ENCODE measurements at places on chromosomes 4 and X.

DNA sequence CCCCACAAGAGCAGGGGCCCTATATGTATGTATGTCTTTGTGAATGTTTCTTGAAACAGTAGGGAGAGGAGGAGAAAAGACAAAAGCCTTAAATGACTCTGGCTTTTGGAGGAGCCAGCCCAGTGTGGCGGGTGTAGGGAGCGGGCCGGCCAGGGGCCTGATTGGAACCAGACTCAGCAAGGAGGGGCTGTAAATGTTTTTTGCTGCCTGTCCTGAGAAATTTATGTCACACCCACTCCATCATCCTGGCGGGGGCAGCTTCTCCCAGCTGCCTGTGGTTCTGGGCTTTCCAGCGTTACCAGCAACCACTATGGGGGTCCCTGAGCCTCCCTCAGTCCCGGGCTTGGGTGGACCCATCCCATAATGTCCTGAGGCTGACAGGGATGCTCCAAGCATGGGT is 130.8 kb downstream of the PJA1 start:
- DNase-seq: no peak

GRCh38 chr4:6464842-6465588 is 7.4 kb downstream of the PPP2R2C start:
- DNase-seq: no peak

GRCh38 chr4:1984406-1985191 is 24.2 kb downstream of the NELFA start:
- no peak for DNase-seq

DNA sequence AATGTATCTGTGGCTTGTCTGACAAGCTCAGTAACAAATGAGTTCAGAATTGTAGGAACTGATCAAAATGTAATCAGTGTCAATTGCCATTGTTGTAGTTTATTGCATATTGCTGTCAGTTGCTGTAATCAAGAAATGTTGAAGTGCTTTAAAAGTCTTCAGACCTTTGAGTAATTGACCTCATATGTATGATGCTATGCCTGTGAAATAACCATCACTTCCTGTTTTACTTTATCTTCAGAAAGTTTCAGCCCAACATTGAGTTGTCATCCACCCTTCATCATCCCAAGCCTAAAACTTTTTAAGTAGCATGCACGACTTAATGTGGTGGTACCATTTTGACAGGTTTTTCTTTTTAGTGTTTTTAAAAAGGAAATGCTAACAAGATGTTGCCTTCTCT is 212.4 kb downstream of the ARHGAP10 start:
- DNase-seq: no peak

DNA sequence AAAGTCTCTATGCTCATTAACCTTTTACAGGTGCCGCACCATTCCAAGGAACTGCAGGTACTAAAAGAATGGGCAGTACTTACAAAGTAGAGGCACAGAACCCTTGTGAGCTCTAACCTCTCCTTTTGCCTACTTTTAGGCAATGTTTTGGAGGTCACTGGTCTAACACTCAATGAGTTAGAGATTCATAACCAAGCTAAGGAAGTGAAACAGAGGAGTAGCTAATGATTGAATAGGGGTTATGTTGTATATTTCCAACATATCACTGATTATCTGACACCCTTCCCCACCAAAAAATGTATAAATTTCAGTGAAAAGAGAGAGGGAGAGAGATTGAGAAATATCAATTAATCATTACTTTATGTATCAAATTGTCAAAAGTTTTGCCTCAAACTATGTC is 269.3 kb downstream of the PCDH7 start:
- no peak for DNase-seq

DNA sequence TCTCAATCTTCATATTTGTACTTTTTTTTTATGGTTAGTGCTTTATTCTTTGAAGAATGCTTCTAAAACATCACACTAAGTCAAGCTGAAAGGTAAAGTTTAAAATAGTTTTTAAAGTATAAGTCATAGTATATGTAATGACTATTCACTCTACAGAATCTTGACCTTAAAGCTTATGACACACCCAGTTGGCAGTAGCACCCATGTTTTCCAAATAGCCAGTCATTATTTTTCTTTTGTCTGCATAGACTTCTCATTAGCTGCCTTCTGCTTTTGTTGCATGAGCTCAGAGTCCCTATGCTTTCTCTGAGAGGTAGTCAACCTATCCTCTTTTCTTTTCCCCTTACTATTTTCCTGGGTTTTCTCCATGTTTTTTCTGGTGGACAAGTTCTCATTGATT is 231.5 kb downstream of the PCDH18 start:
- no peak for DNase-seq

- no peak for DNase-seq
Observed at GRCh38 chr4:90798948-90799347, 671.8 kb downstream of the CCSER1 start.

GRCh38 chr4:33386764-33387163 is 2666.6 kb downstream of the PCDH7 start:
- DNase-seq: no peak

DNA sequence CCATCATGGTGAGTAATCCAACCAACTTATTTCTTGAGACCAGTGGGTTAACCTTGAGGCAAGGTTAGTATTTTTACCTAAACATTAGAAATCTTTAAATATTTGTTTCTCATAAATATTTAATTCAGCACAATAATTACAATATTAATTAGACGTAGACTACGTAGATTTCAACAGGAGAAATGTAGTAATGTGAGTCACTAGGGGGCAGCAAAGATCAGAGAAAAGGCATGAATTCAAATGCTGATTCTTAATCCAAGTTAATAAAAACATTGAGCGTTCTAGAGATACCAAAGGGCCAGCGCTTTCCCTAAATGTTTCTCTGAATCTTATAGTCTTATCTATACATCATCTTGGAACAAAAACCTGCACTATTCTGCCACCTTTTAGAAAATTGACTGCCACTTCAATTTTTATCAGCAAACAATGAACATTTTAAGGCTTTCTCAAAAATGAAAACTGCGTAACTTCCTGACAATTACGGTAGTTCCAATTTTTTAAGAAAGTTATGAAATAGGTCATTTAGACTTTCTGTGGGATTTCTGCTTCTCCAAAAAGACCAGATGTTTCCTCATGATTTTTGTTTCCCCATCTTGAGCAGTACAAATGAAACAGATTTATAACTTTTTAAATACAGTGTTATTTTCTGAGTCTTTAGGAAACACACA is 180.7 kb downstream of the GASK1B start:
- no peak for DNase-seq

DNA sequence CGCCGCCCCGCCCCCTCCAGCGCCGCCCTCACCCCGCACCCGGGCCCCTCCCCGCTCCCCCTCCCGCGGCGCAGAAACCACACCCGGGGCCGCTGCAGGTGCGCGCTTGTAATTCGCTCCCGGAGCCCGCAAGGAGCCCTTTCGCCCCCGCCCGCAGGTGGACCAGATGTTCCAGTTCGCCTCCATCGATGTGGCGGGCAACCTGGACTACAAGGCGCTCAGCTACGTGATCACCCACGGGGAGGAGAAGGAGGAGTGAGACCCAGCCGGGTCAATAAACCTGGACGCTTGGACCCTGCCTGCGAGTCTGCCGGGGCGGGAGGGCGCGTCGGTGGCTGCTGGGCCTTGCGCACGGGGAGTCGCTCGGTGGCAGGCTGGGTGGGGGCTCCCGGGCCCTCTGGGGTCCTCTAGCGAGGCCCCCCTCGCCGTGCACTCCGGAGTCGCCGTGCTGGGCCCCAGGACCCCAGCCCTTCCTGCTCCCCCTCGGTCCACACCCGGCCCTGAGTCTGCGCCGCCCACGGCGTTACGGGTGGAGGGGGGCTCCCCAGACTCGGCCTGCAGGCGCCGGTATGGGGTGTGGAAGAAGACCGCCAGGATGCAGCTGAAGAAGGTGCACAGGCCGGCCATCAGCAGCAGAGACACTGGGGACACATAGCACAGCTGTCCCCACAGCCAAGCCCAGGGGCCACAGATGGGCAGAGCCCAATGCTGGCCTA is 7.1 kb downstream of the SLC49A3 start:
- DNase-seq: no peak

DNA sequence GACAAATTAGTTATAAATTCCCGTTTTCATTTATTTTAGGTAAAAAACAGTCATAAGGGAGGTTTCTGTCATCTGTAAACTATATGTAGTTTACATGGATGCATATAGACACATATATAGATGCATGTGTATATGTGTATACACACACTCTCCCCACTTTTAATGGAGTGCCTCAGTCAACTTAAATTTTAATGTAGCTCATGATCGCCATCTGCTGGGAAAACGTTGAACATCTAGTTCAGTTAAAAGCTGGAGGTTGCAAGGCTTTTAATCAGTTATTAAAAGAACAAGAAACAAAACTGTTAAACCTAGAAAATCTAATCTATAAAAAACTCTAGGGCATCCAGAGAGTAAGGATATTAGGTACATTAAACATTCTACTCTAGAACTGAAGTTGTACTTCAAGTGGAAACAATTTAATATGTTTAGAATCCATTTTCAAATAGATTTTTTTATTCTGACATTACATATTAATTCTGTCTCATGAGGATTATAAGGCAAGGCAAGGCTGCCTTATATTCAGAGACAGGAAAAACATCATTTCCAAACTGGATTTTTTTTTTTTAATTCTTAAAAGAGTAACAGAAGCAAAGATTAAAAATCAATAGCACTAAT is 122.6 kb downstream of the SHISA3 start:
- DNase-seq: no peak

GRCh38 chr4:3384771-3385710 is 56.7 kb upstream of the HGFAC start:
- no peak for DNase-seq

DNA sequence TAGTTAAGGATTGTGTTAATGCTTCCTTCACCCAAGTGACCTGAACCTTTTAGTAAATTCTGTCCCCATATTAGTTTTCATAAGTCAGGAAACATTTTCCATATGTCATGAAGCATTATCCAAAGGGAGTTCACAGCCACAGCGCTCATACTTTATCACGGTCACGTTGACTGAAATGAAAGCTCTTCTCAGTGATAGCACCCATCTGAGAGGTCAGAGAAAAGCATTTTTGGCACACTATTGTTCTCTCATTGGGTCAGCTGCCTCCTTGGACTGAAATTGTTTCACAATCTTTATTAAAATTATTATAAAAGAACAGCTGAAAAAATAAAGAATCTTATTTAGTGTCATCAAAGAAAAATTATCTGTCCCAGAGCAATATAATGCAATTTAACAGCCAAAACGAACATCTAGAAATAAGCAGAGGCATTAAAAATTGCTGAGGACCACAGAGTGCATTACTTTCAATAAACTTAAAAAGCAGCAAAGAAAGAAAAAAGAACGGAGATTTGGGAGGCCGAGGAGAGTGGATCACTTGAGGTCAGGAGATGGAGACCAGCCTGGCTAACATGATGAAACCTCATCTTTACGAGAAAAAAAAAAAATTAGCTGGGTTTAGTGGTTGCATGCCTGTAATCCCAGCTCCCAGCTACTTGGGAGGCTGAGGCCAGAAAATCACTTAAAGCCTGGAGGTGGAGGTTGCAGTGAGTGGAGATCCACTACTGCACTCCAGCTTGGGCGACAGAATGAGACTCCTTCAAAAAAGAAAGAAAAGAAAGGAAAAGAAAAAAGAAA is 680.8 kb upstream of the FAM241A start:
- no peak for DNase-seq

- no peak for DNase-seq
Observed at GRCh38 chr4:95601356-95601755, 52.6 kb upstream of the UNC5C start.

GRCh38 chr4:83405844-83406816 is 49.5 kb downstream of the HELQ start:
- DNase-seq: no peak

DNA sequence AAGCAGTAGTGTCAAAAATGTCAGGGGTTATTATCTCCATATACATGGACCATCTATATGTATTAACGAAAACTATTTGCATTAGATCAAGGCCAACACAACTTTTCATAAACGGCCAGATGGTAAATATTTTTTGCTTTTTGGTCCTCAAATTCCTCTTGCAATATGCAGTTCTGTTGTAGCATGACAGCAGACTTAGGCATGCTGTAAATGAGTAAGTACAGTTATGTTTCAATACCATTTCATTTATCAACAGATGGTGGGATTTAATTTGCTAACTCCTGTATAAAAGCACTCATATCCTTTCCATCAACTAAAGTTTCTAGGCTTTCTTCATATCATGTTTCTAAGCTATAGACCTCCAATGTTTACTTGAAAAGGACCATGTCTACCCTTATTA is 208.1 kb downstream of the ANKRD50 start:
- no peak for DNase-seq

- no peak for DNase-seq
Observed at GRCh38 chrX:69396916-69397315, 107.2 kb upstream of the NALF2 start.

GRCh38 chr4:177480795-177481194 is 38.6 kb upstream of the AGA start:
- no peak for DNase-seq

- no peak for DNase-seq
Observed at GRCh38 chrX:33078273-33078672, 133.1 kb downstream of the DMD start.

DNA sequence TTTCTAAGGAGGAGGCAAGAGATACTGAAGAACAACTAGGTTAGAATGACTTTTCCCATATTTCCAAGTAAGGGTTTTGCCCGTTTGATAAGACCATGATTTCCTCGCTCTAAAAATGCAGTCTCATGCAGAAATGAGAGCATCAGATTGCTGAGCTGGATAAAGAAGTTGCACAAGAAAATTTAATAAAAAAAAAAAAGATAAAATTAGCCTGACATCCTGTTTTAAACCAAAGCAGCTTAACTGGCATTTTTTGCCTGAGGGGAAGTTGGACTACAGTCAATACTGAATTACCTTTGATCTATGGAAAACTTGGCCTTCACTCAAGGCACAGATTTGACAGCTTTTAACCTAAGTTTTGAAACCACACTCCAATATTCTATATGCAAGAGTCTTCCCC is 208.4 kb downstream of the GASK1B start:
- no peak for DNase-seq

DNA sequence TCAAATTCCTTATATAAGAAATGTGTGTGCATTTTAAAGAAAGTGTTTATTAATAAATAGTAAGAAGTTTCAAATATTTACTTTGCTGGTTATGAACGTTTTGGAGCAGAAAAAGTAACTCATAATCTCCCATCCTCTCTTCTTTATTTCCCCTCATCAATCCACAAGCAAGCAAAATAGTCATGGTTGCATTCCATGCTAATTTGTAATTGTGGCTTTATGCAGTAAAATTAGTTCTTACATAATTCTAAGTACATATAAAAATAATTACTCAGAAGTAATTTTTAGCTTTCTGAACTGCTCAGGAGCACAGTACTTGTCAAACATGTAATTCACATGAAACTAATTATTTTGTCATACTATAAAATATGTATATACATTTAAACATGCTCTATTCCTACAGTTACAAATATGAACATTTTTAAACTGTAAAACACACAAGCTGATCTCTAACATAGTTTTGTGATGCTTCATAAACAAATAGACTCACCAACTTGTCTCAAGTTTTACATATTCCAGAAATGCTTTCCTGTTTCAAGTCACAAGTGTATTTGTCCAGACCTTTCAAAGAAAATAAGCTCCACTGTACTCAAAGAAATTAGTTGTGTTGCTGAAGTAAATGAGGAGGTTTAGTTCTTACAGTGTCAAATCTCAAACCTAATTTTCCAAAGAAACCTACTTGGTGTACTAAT is 218.9 kb downstream of the PABPC4L start:
- no peak for DNase-seq

GRCh38 chrX:13055486-13055885 is 11.1 kb upstream of the FAM9C start:
- DNase-seq: no peak

- no peak for DNase-seq
Observed at GRCh38 chrX:137342969-137343368, 223.0 kb upstream of the ZIC3 start.

GRCh38 chr4:158715802-158716201 is 7.4 kb downstream of the PPID start:
- no peak for DNase-seq

- no peak for DNase-seq
Observed at GRCh38 chrX:142428916-142429315, 223.8 kb upstream of the MAGEC2 start.
